ENCODE measurements at places on chromosomes 2 and 18.

DNA sequence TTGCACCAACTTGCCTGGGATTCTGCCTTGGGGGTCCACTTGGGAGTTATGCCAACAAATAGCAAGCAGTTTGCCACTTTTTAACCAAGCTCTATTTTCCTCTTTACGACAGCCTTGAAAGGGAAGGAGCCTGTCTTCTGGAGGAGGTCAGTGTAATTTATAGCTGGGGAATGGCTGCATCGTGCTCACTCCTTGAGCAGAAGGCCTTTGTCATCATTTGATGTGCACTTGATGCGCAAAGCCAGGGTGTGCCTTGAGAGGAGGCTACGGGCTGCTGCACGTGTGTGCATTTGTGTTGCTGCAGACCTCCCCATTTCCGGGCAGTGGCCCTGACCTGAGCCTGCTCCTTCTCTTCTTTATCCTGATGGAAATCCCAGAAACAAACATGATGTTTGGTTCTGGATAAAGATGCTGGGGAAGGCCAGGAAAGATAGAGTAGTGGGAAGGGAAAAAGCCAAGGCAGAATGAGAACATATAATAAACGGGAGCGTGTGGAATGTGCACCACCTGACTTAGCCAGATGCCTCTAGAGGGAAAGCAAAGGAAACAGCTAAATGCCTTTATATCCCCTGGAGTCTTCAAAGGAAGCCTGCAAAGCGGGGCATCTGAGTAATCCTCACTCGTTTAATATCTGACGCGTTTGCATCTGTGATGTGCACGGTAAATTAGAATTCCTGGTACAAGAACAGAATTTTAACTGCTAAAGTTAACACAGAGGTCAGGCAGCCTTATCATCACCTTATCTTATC lies 68.3 kb upstream of the ZNF521 start:
- no peak for DNase-seq

DNA sequence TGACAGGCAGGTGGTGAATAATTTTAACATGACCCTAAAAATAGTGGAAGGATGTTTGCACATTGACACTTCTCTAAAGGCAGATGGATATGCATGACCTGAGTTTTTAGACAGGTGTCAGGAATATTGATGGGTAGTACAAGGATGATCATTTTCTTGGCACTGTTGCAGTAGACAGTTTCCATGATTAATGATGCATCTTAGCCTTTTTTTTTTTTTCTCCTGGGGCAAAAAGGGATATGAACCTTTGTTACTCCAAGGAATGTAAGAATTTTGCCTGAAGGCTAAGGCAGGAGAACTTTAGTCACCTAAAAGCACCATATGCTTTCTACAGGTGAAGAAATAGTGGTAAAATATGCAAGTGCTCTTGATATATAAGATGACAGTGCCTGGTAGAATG lies 136.3 kb upstream of the CAVIN2 start:
- no peak for DNase-seq

GRCh38 chr2:105509269-105510086 lies 110.6 kb upstream of the FHL2 start:
- no peak for DNase-seq

GRCh38 chr18:54250846-54251261 lies 18.5 kb upstream of the POLI start:
- no peak for DNase-seq

Measured in globus pallidus (tissue), 1 donor.